CD4-positive, alpha-beta T cell treated with Interleukin-15 for 4 hours (primary cell): ENCODE measurements at places on chromosomes 3 and 15.

DNA sequence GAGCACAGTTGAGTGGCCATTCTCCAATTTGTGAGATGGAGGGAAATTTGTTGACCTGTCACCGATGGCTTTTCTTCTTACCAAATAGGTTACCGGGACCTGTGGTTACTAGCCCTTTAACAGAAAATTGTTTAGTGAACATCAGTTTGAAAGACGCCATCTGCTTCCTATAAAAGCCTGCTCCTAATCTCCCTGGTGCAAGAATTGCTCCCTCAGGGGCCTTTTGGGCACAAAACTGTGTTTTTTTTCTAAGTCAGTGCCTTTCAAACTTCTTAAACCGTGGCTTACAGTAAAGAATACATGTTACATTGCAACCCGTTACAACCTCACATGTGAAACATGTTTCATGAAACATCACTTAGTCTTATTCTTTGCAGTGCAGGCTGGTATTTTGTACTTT lies 15.0 kb downstream of the CACNA2D3 start:
- DNase-seq: no peak

DNA sequence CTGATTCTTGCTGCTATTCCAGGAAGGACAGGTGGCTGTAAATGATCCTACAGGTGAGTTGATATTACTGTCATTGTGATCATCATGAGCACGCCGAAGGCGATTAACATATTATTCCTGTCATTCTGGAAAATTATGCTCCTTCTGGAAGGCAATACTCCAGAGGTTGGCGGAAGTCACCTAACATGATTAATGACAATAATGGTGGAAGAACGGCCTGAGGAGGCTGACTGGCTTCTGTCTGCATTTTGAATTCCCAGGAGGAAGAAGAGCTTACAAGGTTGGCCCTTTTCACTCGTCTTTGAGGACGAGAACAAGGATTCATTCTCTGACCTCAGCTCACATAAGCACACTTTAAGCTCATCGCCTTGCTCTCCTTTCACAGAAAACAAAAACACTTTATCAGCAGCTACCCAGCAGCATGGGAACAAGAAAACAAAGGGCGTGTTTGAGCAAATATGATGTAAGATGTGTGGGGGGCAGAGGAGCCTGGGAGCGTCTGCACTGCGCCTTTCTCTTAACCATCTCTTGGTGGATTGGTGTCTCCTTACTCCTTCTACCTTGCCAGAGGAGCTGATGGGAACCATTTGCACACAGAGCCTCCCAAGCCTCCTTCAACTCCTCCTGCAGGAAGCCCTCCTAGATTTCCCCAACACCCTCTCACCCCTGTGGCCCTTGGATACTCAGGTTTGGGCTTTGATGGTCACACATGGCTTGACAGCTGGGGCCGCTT lies 23.0 kb downstream of the ACSBG1 start:
- DNase-seq: no peak

- no peak for DNase-seq
Observed at GRCh38 chr3:170714122-170714521, 128.2 kb upstream of the SLC7A14 start.

GRCh38 chr3:99246010-99246654 lies 344.6 kb upstream of the DCBLD2 start:
- DNase-seq: no peak

GRCh38 chr3:108755686-108756085 lies 1.5 kb downstream of the RETNLB start:
- DNase-seq: no peak

DNA sequence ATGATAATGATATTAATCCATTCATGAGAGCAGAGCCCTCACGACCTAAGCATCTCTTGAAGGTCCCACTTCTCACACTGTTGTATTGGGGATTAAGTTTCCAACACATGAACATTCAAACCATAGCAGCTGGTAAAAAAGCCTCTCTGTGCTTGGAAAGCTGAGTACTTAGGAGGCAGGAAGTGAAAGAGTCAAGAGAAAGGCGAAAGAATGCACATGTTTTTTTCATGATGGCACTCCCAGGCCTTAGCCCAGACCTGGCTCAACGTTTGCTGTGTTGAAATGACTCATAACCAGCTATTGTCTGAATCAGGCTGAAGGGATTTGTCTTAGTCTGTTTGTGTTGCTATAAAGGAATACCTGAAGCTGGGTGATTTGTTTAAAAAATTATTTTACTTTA lies 84.4 kb upstream of the RGMA start:
- DNase-seq: no peak

- no peak for DNase-seq
Observed at GRCh38 chr15:42206406-42206805, 1.7 kb downstream of the VPS39 start.

DNA sequence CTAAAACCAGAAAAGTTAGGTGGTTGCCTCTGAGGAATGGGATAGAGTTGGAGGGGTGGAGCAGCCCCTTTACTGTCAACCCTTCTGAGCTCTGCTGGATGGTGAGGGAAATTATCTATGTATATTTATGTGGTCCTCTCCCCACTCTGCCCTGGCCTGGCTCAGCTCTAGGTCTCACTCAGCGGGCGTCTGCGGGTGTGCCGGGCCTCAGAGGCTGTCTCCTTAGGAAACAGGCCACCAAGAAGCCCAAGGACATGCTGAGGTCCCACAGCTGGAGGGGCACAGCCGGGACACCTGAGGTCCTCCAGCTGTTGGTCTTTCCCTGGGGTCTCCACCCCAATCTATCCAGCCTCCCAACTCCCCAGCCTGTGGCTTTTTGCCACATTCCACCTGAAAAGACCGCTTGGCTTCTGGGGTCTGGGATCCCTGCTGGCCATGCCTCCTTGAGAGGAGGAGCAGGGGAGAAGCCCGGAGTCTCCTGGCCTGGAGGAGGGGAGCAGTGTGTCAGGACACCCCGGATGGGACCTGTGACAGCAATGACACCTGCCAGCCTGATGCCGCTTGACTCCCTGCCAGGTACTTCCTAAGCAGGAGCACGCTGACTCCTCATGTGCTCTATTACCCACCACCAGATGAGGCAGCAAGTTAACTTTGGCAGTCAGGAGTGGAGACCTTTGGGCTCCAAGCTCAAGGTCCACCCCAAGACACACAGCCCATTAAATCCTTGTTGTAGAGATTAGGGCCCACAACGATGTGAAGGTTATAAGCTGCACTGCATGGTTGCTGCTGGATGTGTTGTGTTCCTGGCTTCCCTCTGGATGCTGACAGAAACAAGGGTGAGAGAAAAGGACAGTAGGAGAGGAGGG lies at the start of gene SLC28A1:
TSS of gene SLC28A1 (plus strand) at position 747 of the 866 bp plus-strand sequence. CDS start 3,099 bp downstream, outside the sequence.
- no peak for DNase-seq

GRCh38 chr3:71109241-71109976 lies 474.1 kb downstream of the FOXP1 start:
- DNase-seq: no peak

GRCh38 chr3:192887047-192887446 lies 30.6 kb downstream of the MB21D2 start:
- DNase-seq: no peak

DNA sequence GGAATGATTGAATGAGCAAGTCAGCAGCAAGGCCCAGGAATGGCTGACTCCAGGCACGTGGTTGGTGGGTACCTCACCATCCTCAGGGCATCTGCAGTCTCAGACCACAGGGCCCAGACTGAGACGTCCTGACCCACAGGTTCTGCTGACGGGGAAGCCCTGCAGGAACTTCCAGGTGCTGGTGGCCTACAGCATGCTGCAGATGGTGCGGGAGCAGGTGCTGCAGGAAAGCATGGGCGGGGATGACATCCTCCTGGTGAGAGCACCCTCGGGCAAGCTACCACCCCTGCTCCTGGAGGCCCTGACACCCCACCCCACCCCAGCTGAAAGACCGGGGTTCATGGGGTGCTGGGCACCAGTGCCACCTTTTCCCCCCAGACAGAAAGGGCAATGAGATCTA lies 14.1 kb downstream of the TBC1D21 start:
- DNase-seq: no peak

- no peak for DNase-seq
Observed at GRCh38 chr15:50163719-50164410, 18.1 kb upstream of the SLC27A2 start.

DNA sequence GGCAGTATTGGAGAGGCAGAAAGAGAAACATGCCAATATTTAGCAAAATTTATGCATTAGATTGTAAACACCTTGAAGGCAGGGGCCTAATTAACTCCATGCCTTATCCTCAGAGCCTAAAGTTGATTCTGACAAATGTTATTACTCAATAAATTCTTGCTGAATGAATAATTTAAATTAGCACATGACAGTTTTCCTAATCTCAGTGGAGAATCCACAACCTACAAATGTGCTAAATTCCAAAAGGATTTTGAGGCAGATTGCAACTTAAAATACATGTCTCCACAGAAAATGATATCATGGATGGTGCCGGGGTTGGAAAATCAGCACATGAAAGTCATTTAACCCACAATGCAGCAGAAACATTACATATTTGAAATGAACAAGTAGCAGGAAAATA lies 41.1 kb upstream of the NANOGP8 start:
- DNase-seq: no peak

DNA sequence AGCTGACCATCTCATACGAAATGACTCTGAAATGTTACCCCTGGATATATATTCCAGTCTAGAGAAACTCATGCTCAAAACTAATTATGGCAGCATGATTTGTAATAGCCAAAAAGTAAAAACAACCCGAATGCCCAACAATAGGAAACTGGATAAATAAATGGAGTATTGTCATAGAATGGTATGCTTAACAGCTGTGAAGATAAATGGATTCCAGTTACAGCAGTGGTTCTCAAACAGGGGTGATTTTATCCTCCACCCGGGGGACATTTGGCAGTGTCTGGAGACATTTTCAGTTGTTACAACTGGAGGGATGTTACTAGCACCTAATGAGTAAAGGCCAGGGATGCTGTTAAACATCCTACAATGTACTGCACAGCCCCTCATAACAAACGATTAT lies 52.3 kb upstream of the PIAS1 start:
- no peak for DNase-seq

DNA sequence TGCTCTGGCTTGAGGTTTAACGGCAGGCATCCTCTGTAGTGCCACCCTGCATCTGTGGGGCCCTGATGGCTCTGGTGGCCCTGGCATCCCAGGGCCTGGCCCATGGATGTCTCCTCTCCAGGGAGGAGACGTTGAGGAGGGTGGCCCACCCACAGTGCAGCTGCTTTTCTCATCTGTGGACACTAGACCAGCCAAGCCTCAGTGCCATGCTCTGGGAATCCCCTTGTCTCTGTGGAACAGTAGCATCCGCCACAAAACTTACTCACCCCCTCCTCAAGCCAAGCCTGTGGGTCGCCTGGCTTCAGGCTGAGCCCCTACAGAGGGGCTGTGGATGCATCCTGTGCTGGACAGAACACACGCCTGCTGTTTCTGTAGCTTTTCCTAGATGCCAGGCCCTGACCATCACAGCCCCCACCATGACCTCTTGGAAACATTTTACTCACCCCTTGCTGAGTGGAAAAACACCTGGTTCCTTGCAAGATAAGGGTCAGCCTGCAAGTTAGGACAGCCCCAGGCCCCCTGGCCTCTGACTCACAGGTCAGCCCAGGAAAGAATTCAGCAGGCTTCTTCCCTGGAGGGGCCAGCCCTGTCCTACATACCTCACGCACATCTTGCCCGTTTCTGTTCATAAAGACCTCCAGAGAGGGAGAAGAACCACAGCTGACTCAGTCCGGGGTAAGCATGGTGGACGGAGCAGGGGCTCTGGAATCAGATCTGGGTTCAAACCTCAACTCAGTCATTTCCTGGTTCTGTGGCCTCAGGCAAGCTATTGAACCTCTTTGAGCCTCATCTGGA lies 19.0 kb downstream of the PAK6 start:
- no peak for DNase-seq

DNA sequence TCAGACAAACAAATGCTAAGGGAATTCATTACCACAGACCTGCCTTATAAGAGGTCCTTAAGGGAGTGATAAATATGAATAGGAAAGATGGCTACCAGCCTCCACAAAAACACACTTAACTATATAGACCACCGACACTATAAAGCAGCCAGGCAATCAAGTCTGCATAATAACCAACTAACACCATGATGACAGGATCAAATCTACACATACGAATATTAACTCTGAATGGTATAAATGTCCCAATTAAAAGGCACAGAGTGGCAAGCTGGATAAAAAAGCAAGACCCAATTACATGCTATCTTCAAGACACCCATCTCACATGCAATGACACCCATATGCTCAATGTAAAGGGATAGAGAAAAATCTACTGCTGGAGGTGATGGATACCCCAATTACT lies 221.1 kb downstream of the SCAPER start:
- no peak for DNase-seq

GRCh38 chr3:88013592-88013991 lies 45.2 kb downstream of the CGGBP1 start:
- no peak for DNase-seq
